Neural progenitor cell (in vitro differentiated cells): ENCODE measurements at places on chromosomes 3 and 15.

GRCh38 chr3:14283092-14283812 lies 104.6 kb downstream of the LSM3 start:
- DNase-seq: no peak

DNA sequence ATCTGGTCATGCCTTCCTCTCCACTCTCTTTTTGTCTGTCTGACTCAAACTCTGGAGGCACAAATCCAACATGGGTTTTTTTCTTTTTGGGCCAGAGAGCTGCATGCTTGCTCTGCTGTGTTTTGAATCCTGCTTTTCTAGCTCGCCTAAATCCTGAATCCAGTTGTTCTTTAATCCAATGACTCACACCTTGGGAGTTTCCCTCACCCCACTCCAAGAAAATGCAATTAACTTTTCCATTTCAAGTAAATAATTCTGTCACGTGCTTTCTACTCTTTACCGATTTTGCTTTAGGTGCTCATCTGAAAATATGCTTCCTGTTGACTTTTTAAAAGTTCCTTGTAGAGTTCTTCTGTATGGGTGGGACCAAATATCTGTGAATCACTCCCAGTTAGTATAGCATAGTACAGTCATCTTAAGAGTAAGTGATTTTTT lies 47.6 kb downstream of the SLMAP start:
- DNase-seq: peak; percentile 41

DNA sequence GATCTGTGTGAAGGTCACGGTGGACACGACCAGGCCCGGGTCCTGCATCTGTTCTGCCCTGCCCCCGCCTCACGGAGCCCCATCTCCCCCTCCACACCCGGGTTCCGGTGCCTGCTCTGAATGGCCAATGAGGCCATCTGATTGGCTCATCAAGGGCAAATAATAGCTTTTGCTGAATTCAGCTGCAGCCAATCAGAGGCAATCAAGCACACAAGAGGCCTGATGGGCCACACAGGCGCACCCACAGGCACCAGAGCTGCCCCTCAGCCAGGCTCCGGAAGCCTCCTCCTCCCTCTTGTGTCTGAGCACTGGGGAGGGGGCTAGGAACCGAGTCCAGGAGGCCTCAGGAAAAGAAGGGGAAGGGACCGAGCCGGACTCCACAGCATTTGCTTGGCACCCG lies 49.5 kb downstream of the CACNA2D2 start:
- peak; percentile 46 for DNase-seq

DNA sequence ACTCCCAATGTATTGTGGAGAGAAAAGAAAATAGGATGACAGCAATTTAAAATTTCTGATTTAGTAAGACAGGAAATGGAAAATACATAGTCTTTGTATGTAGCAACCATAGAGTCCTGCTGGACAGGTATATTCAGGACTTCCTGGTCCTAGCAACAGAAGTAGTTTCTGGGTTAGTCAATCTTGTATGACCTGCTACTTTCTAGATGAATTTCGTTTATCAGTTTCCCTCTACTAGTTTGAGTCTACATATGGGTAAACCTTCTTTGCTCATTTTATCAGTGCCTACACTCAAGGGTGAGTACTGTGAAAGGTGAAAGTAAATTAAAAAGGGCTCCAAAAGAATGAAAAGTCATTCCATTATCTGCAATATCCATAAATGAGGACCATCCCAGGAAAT lies 309.8 kb downstream of the UNC13C start:
- DNase-seq: no peak
